ENCODE measurements at places on chromosomes 11 and 22.

GRCh38 chr11:35814081-35814695 lies 129.7 kb upstream of the LDLRAD3 start:
- DNase-seq = no peak

- no peak for DNase-seq
These were observed 8.9 kb upstream of the APOBEC3G start for GRCh38 chr22:39068033-39068785.

DNA sequence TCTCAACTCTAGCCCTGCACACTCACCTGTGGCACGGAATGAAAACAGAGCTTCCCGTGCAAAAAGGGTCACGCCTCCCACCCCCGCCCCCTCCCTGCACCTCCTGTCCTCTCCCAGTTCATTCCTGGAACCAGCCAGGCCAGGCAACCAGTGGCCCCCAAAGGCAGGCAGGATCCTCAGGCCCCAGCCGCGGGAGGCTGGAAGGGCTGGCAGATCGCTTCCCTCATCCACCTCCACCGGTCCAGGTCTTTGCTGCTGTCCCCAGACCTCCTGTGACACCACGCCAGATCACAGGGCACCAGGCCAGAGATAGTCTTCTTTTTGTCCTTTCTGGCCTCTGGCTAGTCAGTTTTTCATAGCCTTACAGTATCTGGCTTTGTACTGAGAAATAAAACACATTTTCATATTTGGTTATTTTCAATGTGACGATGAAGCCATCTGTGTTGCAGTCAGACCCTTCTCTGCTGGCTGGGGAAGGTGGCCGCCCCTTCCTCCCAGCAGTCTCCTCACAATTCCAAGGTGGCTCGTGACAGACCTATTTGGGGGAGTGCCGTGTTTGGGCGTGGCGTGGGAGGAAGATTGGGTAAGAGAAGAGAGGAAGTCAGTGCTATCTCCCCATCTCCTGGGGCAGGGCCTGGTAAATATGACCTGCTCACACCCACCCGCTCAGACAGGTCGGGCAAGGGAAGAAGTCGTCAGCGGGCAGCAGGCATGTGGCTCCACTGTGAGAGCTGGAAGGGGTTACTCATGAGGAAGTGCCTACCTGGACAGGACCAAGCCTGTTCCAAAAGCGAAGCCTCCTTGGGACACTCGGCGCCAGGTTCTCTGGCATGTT lies 9.1 kb downstream of the SSH3 start:
- peak; percentile 55 for DNase-seq

GRCh38 chr22:25452116-25452700 lies 112.3 kb upstream of the GRK3 start:
- no peak for DNase-seq

- DNase-seq = no peak
These were observed 13.6 kb upstream of the BID start for GRCh38 chr22:17787716-17788330.

- no peak for DNase-seq
These were observed 138.9 kb downstream of the LUZP2 start for GRCh38 chr11:24635588-24636290.

Measured in CD4-positive, alpha-beta T cell treated with Interleukin-2 at 100 ng/mL for 4 hours (primary cell).